Esophagus squamous epithelium (tissue), 5 donors: ENCODE measurements at places on chromosomes 6 and 20. TPM values are rescaled to one million over a fixed set of nuclear protein-coding genes. Genes with fewer than 3 reads are reported as not detected.
A peak's percentile ranks its signal among the peaks of the same experiment; 100 is the strongest.

DNA sequence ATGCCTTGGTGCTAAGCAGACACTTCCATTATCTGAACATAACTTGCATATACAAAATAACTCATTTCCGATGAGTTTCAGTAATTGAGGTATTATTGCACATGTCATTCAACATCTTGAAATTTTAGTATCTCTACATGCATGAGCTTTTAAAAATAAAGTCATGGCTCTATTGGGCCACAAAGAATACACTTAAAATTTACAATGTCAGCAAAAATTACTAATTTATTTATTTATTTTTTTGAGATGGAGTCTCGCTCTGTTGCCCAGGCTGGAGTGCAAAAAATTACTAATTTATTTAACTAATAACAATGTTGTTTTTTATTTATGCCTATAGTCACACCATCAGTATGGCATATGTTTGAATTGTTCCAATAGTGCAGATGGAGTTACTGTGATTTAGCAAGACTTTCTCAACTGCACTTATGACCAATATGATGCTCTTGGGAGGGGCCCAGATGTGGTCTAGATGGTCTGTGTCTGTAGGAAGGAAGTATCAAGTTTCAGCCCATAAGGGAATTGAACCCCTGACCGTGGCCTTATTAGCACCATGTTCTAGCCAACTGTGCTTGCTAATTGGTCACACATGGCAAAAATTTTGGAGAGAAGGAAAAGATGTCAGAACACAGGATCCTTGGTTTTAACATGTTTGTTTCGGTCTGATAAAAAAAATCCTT lies 370.7 kb upstream of the TSHZ2 start:
- no peak for DNase-seq

DNA sequence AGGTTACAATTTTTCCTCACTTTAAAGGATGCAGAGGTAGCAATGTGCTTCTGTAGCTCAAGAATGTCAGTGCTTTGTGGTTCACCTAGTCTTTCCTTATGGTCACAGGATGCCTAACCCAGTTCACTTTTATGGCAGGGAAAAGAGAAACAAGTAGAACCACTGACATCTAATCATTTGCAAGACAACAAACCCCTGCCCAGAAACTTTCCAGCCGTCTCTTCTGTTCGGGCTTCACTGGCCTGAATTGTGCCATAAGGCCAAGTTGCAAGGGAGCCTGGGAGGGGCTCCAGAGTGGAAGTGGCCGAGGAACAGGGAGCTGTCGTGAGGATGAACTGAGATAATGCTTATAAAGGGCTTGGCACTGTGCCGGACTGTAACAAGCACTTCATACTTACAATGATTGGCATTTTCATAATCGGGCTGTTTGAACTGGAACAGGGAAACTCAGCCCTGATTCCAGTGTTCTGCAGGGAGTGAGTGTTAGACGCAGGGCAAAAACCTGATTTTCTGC lies 212.6 kb downstream of the BCAS1 start:
- DNase-seq, result no peak

The CLVS2 gene
- total RNA-seq, result not detected

- DNase-seq, result no peak
These were observed 378.8 kb downstream of the CENPW start for GRCh38 chr6:126718600-126719327.

- DNase-seq, result no peak
These were observed 42.1 kb downstream of the MAP3K4 start for GRCh38 chr6:161033667-161034066.

DNA sequence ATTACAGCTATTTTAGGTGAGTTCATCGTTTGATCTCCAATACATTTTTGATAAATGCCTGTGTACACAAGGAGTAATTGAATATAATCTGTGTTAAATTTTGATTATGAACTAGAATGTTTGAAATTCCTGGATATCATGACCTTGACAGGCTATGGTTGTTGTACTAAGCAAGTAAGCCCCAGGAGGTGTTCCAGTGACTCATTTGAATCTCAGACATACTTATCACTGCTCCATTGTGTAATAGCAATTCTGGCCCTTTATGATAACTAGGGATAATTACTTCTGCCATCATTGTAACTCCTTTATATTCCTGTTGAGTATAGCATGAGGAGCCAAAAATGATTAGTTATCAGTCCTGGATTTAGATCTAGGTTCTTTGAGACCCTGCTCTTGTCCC lies 1424.6 kb upstream of the ADGRB3 start:
- DNase-seq, result no peak

DNA sequence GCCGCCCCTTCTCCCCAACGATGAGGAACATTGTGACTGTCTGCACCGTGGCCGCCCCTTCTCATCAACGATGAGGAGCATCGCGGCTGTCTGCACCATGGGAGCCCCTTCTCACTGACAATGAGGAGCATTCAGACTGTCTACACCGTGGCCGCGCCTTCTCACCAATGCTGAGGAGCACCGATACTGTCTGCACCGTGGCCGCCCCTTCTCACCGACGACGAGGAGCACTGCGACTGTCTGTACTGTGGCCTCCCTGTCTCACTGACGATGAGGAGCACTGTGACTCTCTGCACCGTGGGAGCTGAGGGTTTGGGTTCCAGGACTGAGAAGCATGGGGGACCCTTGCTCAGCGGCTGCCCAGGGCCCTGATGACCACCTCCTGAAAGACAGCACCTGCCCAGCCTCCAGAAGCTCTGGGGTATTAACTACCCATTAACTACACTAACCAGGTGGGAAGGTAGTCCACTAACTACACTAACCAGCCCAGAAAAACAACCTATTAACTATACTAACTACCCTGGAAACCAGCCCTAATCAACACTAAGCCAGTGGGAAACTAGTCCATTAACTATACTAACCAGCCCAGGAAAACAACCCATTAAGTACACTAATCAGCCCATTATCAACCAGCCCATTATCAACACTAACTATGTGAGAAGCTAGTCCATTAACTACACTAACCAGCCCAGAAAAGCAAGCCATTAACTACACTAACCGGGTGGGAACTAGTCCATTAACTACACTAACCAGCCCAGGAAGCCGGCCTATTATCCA lies 116.9 kb downstream of the TAF4 start:
- DNase-seq, result no peak

The ALDH8A1 gene
- total RNA-seq, result 0.62 TPM

GRCh38 chr20:30286157-30286556 lies 971.3 kb upstream of the DEFB115 start:
- no peak for DNase-seq

The CALHM5 gene
- 0.04 TPM for total RNA-seq

DNA sequence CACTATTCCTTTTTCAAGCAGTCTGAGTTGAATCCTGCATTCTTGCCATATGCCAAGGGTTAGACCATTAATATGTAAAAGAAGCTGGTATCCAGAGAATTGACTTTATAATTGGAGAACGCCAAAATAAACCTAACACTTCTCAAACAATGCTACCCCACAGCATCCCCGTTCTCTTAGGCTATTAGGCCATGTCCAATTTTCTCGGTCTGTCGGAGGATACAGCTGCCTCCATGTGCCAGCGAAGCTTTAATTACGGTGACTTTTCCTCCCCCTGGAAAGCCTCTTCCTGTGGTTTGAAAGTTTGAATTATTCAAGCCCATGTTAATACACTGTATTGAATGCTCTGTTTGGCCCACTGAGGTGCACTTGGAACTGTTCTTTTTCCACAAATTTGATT lies 60.5 kb downstream of the HS3ST5 start:
- DNase-seq, result no peak

- DNase-seq, result no peak
These were observed 195.1 kb upstream of the SGK1 start for GRCh38 chr6:134512981-134513391.

The SYCP2L gene
- total RNA-seq, result not detected

DNA sequence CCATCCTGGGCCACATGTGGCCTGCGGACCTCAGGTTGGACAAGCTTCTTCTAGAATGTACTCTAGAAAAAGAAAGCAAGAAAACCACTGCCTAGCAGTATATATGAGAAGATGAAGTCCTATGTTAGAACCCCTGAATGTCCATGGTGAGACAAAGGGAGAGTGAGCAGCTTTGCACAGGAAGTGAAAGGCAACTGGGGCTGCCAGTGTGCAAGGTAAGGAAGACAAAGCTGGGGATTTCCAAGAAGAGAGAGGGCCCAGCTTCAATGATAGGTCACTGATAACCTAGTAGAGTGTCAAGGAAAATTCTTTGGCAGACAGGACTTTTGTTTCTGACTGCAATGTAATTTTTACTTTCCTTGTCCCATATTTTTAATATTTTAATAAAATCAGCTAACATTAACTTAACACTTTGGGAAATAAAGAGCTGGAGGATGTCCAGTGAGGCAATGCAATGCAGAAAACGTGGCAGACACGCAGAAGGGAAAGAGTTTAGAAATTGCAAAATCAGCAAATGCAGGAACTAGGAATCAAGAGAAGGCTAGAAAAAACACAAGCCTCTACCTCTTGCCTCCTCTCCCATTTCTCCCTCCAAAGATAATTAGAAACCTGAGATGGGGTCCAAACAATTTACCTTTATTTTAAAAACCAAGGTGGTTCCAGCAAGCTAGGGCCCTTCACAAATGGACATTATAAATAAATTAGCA lies 47.4 kb downstream of the CYP39A1 start:
- no peak for DNase-seq

DNA sequence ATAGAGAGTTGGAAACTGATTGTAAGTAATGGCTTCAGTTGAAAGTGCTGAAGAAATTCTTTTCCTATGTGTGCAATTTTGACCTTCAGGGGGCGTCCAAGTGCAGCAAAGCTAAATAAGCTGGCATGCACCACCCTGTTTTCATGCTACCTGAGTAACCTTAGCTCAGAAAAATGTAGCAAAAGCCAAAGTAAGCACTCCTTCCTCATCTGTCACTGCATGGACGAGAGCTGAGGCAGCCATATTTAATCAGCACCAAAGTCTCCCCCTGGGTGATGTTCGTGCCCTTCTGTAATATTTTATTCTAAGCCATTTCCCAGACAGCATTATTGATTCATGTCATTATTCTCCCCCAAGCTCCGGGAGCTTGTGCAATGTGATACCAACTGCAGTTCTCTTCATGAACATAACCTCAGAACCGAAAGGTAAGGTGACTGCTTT lies 123.1 kb downstream of the RPS12 start:
- no peak for DNase-seq

The DLK2 gene
- total RNA-seq, result 8.6 TPM

DNA sequence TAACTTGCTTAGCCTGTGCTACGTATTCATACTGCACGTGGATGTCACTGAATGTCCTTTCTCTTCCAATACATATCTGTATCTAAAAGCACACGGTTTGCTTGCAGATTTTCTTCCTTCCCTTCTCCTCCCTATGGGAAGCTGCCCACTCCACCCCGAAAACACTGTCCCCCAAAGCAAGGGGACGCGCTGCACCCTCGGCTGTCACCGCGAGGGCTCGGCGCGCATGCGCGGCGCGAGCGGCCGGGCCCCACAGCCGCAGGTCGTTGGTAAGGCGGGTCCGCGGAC lies 659 bp downstream of the TMX4 start:
- DNase-seq, result no peak

The ANGPT4 gene
- total RNA-seq, result not detected

- DNase-seq, result no peak
These were observed 57.2 kb downstream of the GINS1 start for GRCh38 chr20:25464501-25465242.

GRCh38 chr20:53568351-53568750 lies 25.3 kb downstream of the ZNF217 start:
- no peak for DNase-seq

The EPB41L1 gene
- 112 TPM for total RNA-seq

- no peak for DNase-seq
These were observed 457.8 kb downstream of the MEI4 start for GRCh38 chr6:78110641-78111040.

The KCNQ2 gene
- total RNA-seq, result not detected

The HLA-DOB gene
- 0.53 TPM for total RNA-seq

GRCh38 chr6:90369024-90369519 lies 72.4 kb upstream of the BACH2 start:
- DNase-seq, result peak; percentile 13

GRCh38 chr6:47358440-47359225 lies 48.9 kb upstream of the TNFRSF21 start:
- no peak for DNase-seq

The CCR6 gene
- total RNA-seq, result 0.23 TPM

The LY6G6C gene
- 1.3 TPM for total RNA-seq

The ABCF1 gene
- 34.1 TPM for total RNA-seq

The RHAG gene
- total RNA-seq, result not detected

DNA sequence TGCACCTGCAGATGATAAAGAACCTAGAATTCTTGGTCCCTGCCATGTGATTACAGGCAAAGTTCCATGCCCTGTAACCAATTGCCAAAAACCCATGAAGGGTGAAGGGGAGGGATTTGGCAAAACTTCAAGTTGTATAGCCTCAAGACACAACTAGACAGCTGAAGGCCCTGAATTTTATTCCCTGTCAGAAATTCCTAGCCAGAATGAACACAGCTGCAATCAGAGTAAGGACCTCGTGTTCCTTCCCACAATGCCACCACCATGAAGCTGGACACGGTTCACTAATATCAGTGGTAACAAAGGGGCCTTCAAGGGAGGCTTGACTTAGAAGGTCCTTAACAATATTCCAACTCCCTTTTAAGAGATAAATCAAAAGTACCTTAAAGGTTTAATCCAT lies 22.5 kb upstream of the IRAK1BP1 start:
- DNase-seq, result no peak

GRCh38 chr6:44456070-44456965 lies 68.8 kb downstream of the CDC5L start:
- no peak for DNase-seq

DNA sequence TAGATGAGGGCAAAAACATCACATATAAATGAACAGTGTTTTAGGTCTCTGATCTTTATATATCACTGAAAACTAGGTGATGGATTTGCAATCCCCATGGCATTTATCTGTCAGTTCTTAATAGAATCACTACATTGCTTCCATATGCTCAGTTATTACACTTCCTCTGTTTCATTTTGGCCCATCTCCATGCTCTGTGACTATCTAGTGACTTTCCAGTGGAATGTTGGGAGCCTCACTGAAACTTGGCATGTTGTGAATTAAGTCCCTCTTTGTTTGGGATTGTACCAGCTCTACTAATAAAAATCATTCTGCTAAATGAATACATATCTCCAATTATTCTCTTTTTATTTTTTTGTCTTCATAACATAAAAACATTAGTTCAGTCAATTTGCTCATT lies 226.1 kb upstream of the CEP162 start:
- no peak for DNase-seq

DNA sequence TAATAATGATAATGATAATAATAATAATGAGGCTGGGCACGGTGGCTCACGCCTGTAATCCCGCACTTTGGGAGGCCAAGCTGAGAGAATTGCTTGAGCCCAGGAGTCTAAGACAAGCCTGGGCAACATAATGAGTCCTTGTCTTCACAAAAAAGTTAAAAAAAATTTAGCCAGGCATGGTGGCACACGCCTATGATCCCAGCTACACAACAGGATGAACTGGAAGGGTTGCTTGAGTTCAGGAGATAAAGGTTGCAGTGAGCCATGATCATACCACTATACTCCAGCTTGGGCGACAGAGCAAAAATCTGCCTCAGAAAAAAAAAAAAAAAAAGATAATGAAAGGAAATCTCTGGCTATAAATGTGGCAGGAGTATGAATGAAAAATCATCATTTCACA lies 213.4 kb downstream of the HIVEP2 start:
- DNase-seq, result no peak
